Mesenchymal stem cell (in vitro differentiated cells and primary cell): ENCODE measurements at places on chromosomes 5 and 9.

- H3K27ac ChIP-seq, result no peak overlapping the region
- no peak overlapping the region for H3K4me3 ChIP-seq
- peaks cover 4% of the 10 kb centered on the region for H3K4me1 ChIP-seq
Observed at GRCh38 chr9:19410195-19410503, 1.3 kb downstream of the ACER2 start.

DNA sequence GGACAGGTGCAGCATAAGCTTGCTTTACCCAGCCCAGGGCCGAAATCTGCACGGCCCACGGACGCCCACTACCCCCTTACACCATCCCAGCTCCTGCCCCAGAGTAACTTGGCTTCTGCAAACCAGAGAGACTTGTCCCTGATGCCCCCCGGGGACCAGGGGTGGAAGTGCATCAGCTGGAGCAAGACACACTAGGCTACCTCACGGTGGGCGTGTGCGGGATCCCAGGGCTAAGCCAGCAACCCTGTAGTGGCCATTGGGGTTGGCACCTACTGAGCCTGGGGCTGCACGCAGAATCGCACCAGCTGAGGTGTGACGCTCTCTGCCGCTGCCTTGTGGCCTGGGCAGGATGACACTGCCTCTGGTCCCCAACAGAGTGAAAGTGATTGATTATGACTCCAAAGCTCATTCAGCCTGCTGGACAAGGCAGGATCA, 6.1 kb upstream of the ZNF79 start:
- H3K27ac ChIP-seq, result no peak overlapping the region
- DNase-seq, result no peak
- H3K36me3 ChIP-seq, result peaks cover 4% of the 10 kb centered on the region
- no peaks in the 10 kb centered on the region for H3K27me3 ChIP-seq
- H3K4me1 ChIP-seq, result peaks cover 3% of the 10 kb centered on the region

GRCh38 chr9:8207596-8207995, 408.0 kb upstream of the DMAC1 start:
- H3K27ac ChIP-seq, result no peak overlapping the region
- DNase-seq, result no peak
- H3K4me3 ChIP-seq, result no peak overlapping the region

DNA sequence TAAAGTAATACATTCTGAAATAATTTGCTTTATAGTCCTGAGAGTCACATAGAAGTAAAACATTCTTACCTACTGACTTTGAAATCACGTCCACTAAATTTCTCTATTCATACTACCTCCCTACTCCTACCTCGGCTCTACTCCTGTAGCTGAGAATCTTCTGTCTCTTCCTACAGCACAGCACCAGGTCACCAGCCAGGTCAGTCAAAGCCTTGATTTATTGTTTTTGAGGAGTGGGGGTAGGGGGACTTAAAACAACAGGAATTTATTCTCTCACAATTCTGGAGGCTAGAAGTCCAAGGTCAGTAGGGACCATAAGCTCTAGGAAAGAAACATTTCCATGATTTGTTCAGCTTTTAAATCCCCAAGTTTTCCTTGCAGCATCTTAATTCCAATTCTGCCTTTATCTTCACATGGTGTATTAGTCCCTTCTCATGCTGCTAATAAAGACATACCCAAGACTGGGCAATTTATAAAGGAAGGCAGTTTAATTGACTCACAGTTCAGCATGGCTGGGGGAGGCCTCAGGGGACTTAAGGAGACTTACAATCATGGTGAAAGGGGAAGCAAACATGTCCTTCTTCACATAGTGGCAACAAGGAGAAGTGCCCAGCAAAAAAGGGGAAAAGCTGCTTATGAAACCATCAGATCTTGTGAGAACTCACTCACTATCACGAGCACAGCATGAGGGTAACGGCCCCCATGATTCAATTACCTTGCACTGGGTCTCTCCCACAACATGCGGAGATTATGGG, 49.6 kb upstream of the CCNG1 start:
- no peaks in the 10 kb centered on the region for H3K4me1 ChIP-seq
- no peaks in the 10 kb centered on the region for H3K36me3 ChIP-seq
- DNase-seq, result no peak
- H3K27ac ChIP-seq, result no peak overlapping the region

DNA sequence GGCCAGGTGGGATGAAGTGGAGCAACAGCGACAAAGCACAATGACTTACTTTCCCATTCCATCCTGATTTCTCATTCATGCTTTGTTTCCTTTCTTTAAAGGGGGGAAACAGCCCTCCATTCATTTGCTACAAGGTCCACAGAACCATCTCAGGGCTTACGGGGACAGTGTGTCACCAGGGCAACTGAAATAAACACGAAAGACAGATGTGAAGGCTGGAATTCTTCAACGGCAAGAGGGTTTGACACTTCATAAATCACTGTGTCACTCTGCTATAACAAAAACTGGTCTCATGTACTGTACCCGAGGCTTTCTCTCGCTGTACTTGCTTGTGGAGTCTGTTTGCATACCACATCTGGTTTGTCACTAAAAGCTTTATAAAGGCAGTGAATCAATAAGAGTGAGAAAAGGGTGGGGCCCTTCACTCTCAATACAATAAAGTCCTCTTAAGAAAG, 150.8 kb downstream of the EFNA5 start:
- no peaks in the 10 kb centered on the region for H3K27me3 ChIP-seq
- H3K27ac ChIP-seq, result no peak overlapping the region
- no peaks in the 10 kb centered on the region for H3K36me3 ChIP-seq
- peak; percentile 53 for DNase-seq
- no peak overlapping the region for H3K4me3 ChIP-seq

DNA sequence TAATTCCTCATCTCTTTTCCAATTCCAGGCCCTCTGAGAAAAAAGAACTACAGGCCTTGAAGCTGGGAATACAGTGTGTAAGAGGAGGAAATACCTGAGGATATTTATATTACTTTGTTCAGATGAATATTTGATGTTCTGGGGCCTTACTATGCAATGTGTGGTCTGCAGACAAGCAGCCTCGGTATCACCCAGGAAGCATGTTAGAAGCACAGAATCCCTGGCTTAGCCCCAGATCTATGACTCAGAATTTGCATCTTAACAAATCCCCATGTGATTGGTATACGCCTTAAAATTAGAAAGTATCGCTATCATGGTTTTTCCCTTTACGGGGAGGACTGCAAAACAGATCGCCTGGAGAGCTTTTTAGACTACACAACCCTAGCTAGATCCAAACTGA, 121.0 kb downstream of the JAKMIP2 start:
- H3K4me3 ChIP-seq, result no peak overlapping the region
- no peaks in the 10 kb centered on the region for H3K36me3 ChIP-seq
- no peaks in the 10 kb centered on the region for H3K27me3 ChIP-seq
- no peaks in the 10 kb centered on the region for H3K4me1 ChIP-seq
- H3K27ac ChIP-seq, result no peak overlapping the region
- DNase-seq, result no peak

DNA sequence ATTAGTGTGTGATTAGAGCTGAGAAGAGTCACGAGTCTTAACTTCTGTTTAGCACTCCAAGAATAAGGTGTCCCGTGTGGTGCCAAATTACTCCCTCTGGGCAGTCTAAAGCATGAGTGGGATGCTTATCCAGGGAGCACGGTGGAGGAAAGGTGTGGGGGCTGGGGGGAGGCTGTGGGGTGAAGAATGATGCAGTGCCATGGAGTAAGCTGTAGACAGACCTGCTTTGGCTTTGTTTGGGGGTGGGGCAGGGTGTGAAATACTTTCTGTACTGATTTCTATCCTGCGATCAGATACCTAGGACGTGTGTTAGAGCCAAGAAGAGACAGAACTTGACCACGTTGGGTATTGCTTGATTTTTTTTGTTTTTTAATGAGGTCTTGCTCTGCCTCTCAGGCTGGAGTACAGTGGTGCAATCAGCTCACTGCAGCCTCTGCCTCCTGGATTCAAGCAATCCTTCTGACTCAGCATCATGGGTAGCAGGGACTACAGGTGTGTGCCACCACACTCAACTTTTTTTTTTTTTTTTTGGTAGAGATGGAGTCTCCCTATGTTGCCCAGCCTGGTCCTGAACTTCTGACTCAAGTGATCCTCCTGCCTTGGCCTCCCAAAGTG, 232.8 kb downstream of the MAN2A1 start:
- no peak overlapping the region for H3K27ac ChIP-seq
- H3K36me3 ChIP-seq, result no peaks in the 10 kb centered on the region
- no peak for DNase-seq
- H3K4me3 ChIP-seq, result no peak overlapping the region

- H3K4me3 ChIP-seq, result no peak overlapping the region
- DNase-seq, result no peak
- no peaks in the 10 kb centered on the region for H3K36me3 ChIP-seq
- peaks cover 28% of the 10 kb centered on the region for H3K27me3 ChIP-seq
- H3K4me1 ChIP-seq, result peaks cover 8% of the 10 kb centered on the region
- H3K27ac ChIP-seq, result no peak overlapping the region
Observed at GRCh38 chr9:89747596-89747995, 142.8 kb downstream of the GADD45G start.

GRCh38 chr5:159667286-159667685, 249.0 kb upstream of the ADRA1B start:
- no peaks in the 10 kb centered on the region for H3K27me3 ChIP-seq
- H3K4me1 ChIP-seq, result peaks cover 2% of the 10 kb centered on the region
- H3K4me3 ChIP-seq, result no peak overlapping the region
- no peak for DNase-seq

GRCh38 chr5:155394727-155395126, 381.2 kb downstream of the KIF4B start:
- no peaks in the 10 kb centered on the region for H3K36me3 ChIP-seq
- no peaks in the 10 kb centered on the region for H3K4me1 ChIP-seq
- no peak overlapping the region for H3K4me3 ChIP-seq
- no peak overlapping the region for H3K27ac ChIP-seq
- H3K27me3 ChIP-seq, result no peaks in the 10 kb centered on the region

DNA sequence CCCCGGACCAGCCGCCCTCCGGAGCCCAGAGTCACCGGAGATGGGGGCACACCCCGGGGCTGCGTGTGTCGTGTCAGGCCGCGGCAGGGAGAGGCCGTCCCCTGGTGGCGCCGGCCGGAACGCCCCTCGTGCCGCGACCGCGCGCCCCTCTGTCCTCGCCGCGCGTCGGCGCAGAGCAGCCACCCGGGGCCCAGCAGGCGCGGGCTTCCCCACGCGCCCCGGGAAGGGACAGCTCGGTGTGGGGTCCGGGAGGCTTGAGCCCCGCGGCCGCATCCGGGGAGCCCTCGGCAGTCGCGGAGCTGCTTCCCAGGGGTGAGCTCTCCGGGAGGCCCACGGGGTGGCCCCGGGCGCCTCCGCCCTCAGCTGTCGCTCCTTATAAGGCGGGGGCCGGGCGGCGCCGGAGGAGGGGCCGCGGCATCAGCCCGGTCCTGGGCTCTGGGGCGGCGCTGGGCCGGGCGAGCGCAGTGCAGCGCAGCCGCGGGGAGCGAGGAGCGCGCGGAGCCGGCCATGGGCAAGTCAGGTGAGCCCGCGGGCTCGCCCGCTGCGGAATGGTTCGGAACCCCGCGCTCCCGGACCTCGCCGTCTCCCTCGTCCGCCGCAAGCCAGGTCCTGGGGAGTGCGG, at the start of gene GLIPR2:
TSS of gene GLIPR2 (plus strand) at position 462 of the 622 bp plus-strand sequence. CDS start at position 508, 46 bp downstream.
- peaks cover 5% of the 10 kb centered on the region for H3K27me3 ChIP-seq
- peak within 1 kb of the TSS; percentile 71 for H3K4me3 ChIP-seq
- H3K4me1 ChIP-seq, result peaks cover 29% of the 10 kb centered on the region

DNA sequence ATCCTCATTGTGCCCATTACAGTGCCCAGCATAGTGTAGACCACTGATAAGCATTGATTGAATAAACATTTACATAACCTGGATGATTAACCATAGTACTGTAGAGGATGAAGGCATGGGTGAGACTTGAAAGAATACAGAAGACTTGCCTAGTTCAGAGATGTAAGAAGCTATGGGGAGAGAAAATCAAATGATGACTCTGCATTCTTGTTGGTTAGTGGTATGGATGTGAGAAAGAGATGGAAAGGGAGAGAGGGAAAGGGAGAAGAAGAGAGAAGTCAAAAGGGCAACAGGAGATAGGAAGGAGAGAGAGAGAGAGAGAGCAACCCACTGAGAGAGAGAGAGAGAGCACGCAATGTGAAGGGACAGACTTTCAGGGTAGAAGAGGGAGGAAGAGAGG, 26.8 kb downstream of the YIPF5 start:
- no peaks in the 10 kb centered on the region for H3K4me1 ChIP-seq
- H3K36me3 ChIP-seq, result no peaks in the 10 kb centered on the region
- H3K27ac ChIP-seq, result no peak overlapping the region
- no peaks in the 10 kb centered on the region for H3K27me3 ChIP-seq

DNA sequence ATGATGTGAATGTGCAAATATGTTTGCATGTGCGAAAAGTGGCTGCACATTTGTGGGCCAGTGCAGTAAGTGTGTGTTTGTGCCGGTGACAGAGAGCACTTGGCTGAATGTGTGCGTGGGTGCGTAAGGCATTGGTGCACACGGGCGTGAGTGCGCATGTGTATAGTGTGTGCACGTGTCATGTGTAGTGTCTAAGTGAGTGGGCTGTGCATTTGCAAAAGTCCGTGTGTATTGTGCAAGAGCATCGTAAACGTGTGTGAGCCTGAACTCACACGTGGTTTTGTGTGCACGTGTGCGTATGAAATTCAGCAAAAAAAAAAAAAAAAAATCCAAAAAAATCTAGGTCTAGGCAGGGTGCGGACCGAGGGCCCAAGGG, 6.5 kb upstream of the EBF1 start:
- H3K36me3 ChIP-seq, result peaks cover 6% of the 10 kb centered on the region
- no peak for DNase-seq
- H3K4me3 ChIP-seq, result no peak overlapping the region
- no peaks in the 10 kb centered on the region for H3K27me3 ChIP-seq

- H3K4me1 ChIP-seq, result no peaks in the 10 kb centered on the region
- DNase-seq, result no peak
- H3K27me3 ChIP-seq, result no peaks in the 10 kb centered on the region
- H3K4me3 ChIP-seq, result no peak overlapping the region
Observed at GRCh38 chr5:8462565-8462964, 593.6 kb downstream of the MTRR start.

DNA sequence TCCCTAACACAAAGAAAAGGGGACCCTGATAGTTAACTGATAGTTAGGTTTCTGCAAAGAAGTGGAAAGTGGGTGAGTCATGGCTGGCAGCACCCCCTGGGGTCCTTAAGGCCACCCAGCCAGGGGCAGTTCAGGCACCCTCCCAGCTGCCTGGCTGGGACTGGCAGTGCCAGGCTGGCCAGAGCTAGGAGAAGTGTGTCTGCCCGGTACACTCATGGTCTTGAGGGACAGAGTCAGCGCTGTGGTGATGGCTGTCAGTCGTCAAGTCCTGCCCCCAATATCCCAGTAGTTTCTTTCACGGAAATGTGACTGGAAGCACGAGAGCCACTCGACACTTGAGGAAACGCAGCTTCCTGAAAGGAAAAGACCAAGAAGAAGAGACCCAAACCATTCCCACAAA, 22.3 kb upstream of the CNOT6 start:
- DNase-seq, result no peak
- peaks cover 12% of the 10 kb centered on the region for H3K27me3 ChIP-seq
- H3K4me3 ChIP-seq, result no peak overlapping the region
